ENCODE measurements at places on chromosomes 16 and 17.

- no peak for DNase-seq
These were observed 17.8 kb upstream of the NTN1 start for GRCh38 chr17:9003355-9004131.

DNA sequence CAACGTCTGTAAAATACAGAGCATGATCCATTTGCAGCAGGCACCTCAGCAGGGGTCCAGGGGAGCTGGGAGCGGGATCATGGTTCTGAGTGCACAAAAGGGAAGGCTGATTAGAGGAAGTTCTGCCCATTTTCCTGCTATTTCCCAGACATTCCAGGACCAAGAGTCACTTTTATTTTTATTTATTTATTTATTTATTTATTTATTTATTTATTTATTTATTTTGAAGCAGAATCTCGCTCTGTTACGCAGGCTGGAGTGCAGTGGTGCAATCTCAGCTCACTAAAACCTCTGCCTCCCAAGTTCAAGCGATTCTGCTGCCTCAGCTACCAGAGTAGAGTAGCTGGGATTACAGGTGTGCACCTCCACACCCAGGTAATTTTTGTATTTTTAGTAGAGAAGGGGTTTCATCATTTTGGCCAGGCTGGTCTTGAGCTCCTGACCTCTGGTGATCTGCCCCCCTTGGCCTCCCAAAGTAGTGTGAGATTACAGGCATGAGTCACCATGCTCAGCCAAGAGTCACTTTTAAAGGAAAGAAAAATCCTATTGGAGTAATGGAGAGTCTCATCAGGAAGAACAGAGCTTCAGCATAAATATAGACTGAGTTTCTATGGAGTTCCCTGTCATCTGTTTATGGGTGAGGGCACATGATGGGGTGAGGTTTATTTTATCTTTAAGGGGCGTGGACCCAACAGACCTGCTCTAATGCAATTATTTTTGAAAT is 355.2 kb downstream of the HAPSTR1 start:
- DNase-seq: no peak

DNA sequence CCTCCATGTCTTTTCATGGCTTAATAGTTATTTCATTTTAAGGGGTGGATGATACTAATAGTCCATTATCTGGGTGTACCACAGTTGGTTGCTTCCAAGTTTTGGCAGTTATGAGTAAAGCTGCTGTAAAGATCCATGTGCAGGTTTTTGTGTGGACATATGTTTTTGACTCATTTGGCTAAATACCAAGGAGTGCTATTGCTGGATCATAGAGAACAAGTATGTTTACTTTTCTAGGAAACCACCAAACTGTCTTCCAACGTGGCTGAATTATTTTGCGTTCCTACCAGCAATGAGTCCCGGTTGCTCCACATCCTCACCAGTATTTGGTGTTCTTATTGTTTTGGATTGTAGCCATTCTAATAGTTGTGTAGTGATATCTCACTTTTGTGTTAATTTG is 181.9 kb downstream of the SPECC1 start:
- DNase-seq: no peak

- no peak for DNase-seq
These were observed 29.3 kb downstream of the PRSS54 start for GRCh38 chr16:58265480-58266052.

- no peak for DNase-seq
These were observed 100.7 kb downstream of the LYRM1 start for GRCh38 chr16:21001262-21001661.

GRCh38 chr17:38460082-38460715 is 31.9 kb downstream of the ARHGAP23 start:
- peak; percentile 46 for DNase-seq

- DNase-seq: no peak
These were observed 11.4 kb upstream of the DUS1L start for GRCh38 chr17:82076785-82077591.

GRCh38 chr16:90010676-90011507 is 8.4 kb downstream of the DBNDD1 start:
- DNase-seq: no peak

DNA sequence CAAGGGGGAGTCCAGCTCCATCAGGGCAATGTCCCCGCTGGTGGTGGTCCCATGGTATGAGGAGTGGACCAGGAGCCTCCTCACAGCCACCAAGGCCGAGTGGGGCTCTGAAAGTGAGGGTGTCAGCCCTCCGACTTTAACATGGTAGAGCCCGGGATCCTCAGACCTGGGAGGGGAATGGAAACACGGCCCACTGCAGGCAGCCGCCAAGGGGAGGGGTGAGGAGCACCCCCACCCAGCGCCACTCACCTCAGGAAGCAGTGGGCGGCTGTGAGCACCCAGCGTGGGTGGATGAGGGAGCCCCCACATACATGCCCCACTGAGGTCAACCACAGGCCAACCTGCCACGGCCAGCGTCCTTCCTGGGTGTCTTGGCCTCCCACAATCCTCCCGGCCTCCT is 10.8 kb downstream of the ZG16B start:
- no peak for DNase-seq

DNA sequence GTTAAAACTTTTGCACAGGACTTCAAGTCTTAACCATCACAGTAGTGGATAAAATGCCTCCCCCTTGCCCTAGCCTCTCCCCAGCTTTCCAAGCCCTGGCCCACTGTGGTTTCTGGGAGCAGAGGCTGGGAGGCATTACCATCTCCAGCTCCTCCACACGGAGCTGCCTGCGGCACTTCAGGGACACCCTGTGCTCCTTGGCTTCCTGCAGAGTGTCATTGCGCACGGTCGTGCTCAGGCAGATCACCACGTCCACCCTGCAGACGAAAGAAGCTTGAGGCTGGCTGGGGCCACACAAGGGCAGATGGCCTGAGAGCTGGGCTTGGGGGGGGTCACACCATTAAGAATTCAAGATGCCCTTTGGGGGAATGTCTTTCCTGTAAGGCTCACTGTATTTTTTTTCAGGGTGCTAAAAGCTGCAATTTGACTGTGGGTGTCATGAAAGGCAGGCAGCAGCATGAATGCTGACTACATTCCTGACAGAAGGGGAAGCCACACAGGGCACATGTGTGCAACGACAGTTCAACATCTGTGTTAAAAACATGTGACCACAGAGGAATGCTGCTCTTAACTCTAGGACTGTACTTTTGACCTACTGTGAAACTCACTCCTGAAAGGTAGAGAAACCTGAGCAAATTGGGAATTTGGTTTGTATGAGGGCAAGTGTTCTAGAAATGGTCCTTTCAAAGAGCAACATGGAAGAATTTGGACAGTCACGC is 47.7 kb upstream of the CLEC18B start:
- DNase-seq: no peak

DNA sequence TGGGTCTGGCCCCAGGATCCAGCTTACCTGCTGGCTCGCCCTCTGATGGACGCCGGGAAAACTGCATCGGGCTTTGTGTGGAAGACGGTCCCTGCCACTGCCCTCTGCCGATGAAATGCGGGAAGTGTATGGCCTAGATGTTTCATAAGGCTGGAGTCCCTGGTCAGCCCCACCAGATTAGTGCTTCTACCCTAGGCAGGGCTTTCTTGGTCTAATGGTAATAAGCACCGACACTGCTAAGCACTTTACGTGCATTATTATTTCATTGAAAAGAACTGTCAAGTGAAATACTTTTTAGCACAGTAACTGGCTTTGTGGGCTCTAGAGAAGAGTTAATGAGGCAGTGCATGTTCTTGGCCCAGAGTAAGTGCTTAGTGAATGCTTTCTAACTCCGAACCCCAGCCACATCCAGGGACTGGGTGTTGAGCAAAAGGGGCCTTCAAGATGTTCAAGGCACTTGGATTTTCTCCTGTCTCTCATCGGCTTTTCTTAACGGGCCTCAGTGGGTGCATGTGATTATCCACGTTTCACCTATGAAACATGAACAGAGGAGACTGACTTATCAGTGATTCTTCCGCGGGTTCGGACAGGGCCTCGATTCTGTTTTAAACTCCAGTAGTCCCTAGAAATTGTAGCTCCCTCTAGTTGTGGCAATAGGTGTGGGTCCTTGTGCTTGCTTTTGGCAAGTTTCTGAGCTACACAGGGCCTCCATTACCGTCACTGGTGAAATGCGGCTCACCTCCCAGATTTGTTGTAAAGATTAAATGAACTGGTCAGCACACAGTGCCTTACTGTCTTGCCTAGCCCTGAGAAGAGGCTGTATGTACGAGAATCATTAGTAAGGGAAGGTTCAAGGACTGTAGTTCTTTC is 6.6 kb downstream of the TRAF4 start:
- peak; percentile 91 for DNase-seq

- DNase-seq: no peak
These were observed 8.0 kb upstream of the DRC7 start for GRCh38 chr16:57686577-57686976.

DNA sequence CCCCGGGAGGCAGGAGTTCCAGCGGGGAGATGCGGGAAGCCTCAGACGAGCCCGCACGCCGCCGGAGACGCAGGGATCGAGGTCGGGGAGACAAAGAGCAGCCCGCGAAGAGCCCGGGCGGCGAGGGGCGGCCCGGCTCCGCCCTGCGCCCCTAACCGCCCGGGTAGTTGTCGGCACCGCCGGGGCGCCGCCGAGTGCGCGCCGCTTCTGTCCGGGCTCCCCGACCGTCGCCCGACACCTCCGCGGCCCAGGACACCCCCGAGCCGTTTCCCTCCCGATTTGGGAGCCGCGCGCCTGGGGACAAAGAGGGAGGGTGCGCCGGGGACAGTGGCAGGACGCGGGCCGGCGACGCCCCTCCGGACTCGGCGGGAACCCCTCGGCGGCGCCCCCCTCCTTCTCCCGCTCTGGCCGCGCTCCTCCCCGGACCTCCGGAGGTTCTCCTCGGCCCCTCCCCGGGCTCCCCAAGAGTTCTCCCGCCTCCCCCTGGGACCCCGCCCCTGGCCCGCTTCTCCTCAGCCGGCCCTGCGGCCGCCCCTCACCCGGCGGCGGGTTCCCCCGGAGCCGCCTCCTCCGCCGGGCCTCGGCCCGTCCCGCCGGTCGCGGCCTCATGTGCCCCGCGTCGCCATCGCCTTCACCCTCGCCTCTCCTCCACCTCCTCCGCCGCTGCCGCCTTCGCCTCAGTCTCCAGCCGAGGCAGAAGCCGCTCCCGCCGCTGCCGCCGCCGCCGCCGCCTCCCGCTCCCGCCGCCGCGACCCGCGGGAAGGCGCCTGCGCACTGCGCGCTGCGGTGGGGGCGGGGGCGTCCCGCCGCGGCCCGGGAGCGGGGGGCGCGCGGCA is at the start of gene GJC1:
Gene GJC1 (minus strand): TSS at position 765 of the 836 bp plus-strand sequence. CDS start 24,470 bp downstream, outside the sequence.
- DNase-seq: peak; percentile 13

- no peak for DNase-seq
These were observed 19.4 kb downstream of the TMEM94 start for GRCh38 chr17:75475851-75476250.

GRCh38 chr17:43782913-43783680 is 2.9 kb downstream of the CFAP97D1 start:
- DNase-seq: no peak

DNA sequence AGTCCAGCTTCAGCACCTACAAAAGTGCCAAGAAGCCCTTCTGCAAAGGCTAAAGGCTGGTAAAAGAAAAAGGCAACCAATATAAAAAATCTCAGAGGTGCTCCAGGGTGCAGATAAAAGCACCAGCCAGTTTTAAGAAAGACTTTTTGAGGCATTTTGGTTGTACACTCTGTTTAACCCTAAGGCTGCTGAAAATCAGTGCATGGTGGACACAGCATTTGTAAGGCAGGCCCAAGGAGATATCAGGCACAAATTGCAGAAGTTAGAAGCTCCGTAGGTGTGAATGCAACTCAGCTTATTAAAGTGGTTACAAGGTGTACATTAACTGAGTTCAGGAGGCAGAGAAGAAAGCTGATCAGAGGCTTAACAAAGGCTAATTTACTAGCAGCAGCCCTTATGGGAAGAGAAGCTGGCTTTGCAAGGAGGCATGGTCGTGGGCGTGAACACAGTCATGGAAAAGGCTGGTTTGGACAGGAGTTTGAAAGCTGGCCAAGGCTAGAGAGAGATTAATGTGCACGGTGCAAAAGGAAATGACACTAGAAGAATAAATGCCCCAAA is 21.1 kb downstream of the ACSM1 start:
- DNase-seq: peak; percentile 79

- peak; percentile 98 for DNase-seq
These were observed 1.1 kb downstream of the KPNB1 start for GRCh38 chr17:47650525-47651522.

GRCh38 chr17:36188891-36189306 is 7.7 kb downstream of the CCL3L1 start:
- no peak for DNase-seq

- DNase-seq: peak; percentile 26
These were observed 77.0 kb upstream of the AXIN2 start for GRCh38 chr17:65638221-65638975.

DNA sequence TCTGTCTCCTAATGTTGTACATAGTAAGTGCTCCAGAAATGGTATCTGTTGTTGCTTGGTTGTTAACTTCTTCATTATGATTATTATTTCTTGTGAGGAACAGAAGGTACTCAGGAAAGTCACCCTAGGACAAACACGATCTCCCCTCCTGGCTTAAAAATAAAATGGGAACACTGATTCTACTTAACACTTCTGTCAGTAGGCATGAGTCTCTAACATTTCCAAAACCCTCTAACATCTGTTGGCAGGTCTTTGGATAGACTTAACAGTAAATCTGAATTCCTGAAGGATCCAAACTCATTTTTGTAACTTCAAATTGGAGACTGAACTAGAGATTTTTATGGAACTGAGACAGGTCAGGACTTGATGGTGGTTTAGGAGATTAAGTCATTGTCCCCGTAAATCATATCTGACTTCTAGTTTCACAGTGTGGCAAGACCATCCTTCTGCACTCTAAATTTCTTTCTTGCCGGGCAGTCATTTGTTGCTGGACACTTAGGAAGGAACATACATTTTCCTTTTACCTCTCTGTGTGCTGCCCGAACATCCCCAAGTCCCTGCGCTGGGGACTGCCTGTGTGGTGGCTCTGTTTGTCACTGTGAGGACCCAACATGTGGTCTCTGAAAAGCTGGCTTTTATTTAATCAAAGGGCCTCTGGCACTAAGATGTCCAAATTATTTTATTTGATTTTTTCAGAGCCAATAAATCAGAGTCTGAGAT is 149.9 kb downstream of the NPIPB5 start:
- no peak for DNase-seq

GRCh38 chr16:49278944-49279725 is 2.5 kb downstream of the CBLN1 start:
- DNase-seq: no peak

GRCh38 chr17:78774453-78774852 is 7.6 kb downstream of the CYTH1 start:
- no peak for DNase-seq

- DNase-seq: no peak
These were observed 27.0 kb upstream of the NTN1 start for GRCh38 chr17:8994319-8994718.

DNA sequence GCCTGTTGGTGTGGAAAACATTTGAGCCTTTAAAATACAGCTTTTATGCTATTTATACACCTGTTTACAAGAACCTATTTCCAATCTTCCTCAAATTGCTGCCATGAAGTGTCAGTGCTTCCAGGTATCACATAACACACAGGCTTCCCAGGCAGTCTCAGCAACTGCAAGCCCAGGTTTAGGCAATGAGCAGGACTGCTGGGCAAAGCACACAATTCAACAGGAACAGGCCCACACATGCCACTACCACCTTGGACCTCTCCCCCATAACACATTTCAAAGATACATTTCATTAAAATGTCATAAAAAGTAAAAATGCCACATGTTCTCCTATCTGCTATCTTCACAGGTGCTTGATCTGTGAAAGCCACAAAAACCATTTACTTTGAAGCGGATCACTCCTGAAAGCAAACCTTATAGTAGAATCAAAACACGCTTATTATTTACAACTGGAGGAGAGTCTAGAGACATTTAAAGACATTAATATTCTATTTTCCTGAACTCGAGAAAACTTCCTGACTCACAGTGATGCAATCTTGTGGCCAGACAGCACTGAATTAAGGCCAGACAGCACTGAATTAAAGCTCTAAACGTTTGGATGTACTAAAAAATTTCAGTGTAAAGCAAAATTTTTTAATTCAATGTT is 31.5 kb downstream of the ANKFY1 start:
- DNase-seq: no peak

- no peak for DNase-seq
These were observed 109.0 kb upstream of the FAM20A start for GRCh38 chr17:68710035-68710780.
